ENCODE measurements at places on chromosomes 4 and X. TPM values are rescaled to one million over a fixed set of nuclear protein-coding genes. Genes with fewer than 3 reads are reported as not detected.

PLXNB3 gene
- 6.0 TPM for total RNA-seq

AGTR2 gene
- not detected for total RNA-seq

GLUD2 gene
- 0.90 TPM for total RNA-seq

PASD1 gene
- not detected for total RNA-seq

COL4A5 gene
- 16.8 TPM for total RNA-seq

CFAP47 gene
- not detected for total RNA-seq

GPC4 gene
- 4.1 TPM for total RNA-seq

GPM6B gene
- total RNA-seq: 15.3 TPM

TMPRSS11E gene
- not detected for total RNA-seq

CYLC1 gene
- total RNA-seq: not detected
